HAP-1 (cell line): ENCODE measurements at places on chromosomes 16 and 17.

DNA sequence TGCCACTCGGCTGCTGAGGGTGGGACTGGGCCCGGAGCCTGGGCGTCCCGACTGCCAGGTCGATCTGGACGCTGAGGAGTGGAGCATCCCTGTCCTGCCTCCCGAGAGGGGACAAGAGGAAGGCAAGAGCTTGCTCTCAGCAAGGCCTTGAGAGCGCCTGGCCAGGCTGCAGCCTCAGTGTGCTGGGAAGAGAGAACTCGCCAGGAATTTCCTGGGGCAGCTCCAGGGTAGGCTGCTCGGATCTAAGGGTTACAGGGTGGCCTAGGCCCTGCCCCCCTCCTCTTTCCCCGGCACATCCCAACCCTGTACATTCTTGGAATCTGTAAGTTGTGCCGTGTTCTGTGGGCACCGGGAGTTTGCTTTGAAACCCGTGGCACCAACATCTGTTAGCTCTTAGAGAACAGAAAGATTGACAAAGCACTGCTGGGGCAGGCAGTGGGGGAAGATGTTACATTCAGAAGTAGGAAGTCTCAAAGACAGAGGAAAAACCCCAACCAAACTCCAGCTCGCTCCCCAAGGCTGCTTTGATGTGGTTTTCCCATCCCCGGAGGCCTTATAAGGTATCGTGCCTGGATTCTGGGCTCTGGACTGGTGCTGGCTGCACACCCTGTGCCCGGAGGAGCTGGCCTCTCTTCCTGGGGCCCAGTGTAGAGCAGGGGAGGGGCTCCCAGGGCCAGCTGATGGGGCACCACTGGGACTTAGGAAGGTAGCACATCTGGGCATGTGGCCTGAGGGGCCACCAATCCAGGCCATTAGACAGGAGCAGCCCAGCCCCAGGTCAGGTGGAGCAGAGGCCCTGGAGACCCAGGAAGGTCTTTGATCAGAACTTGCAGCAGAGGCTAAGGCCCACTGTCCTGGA, 55.2 kb downstream of the NKD1 start:
- DNase-seq = no peak

DNA sequence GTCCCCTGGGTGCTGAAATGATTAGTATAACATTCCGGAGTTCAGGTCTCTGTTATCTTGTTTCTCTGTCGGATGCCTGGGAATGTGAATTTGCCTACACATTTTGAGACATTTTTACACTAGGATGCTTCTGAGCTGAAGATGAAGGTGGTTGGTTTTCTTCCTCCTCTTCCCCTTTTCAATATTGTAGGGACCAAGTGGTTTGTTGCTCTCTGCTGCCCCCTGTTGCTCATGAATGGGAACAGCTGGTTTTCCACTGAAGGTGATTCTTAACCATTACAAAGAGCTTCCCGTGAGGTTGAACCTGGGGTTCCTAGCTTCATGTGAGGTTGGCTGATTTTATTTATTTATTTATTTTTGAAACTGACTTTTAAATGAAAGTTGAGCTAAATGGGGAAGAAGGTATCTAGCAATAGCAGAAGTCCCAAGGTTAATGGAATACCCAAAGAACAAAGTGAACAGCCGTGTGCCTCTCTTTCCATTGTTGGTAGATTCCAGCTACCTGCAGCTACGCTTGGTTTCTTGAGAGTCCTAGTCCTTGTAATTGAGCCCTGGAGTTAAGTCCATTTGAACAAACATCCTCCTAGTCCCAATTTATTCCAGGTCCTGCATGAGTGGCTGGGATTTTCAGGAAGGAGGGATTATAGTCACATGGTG, 983.9 kb upstream of the EEF2KMT start:
- peak; percentile 20 for DNase-seq

GRCh38 chr16:57656342-57656955, 11.7 kb upstream of the ADGRG3 start:
- DNase-seq = no peak

DNA sequence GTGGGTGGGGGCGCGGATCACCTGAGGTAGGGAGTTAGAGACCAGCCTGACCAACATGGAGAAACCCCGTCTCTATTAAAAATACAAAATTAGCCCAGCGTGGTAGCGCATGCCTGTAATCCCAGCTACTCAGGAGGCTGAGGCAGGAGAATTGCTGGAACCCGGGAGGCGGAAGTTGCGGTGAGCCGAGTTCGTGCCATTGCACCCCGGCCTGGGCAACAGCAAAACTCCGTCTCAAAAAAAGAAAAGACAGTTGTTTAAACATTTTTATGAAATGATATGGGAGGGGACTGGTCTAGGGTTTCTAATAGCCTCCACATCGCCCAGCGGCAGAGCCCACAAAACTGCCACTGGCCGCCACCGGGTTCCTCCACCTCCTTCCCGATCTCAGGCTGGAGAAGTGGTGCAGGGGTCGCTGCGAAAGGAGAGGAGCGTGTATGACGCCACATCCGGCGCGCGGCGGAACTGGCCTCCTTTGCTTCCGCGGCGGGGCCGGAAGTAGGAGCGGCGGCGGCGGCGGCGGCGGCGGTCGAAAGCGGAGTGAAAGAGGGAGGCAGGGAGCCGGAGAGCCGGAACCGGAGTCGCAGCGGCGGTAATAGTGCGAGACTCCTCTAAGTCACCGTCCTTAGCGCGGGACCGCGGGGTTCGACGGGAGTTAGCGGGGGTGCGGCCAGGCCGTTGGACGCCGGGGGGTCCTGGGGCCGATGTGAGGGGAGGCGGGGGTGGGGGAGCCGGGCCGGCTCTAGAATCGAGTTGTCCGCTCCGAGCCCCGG, at the start of gene PPP4C:
Gene PPP4C (plus strand): TSS at position 492 of the 773 bp plus-strand sequence. CDS start 384 bp downstream, outside the sequence.
- DNase-seq = peak; percentile 93

DNA sequence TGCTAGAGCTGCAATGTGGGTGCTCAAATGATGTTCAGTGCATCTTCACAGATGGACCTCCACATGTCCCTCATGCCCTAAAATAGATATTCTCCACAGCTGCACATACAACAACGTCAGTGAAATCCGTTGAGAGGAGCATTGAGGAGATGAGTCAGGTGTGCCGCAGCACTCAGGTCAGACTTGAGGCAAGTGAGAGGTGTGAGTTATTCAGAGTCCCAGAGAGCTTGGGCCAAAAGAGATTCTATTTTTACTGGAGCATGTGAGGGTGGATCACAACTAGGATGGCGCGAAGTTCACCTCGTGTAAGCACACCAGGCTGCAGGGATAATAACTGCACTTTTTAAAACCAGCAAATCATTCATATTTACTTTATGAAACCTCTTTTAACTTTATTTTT, 645.3 kb downstream of the MAF start:
- DNase-seq = no peak

GRCh38 chr16:58855291-58855863, 121.3 kb upstream of the GOT2 start:
- DNase-seq = no peak

- no peak for DNase-seq
These were observed 92.1 kb downstream of the WDR59 start for GRCh38 chr16:74892574-74893461.

DNA sequence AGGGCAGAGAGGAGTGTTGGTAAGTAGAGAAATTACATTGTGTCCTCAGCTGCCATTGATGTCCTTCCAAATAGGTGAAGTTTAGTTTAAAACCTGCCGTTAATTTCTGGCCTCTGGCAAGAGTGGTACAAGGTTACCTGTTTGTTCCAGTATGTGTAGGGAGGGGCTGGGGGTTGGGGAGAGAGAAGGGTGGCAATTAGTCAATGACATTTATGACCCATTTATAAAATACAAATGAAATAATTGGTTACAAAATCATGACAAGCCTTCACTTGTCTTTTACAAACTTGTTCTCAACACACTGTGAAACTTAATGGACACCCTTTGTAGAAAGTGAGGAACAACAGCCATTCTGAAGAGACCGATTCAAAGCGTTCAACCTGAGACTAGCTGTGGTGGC, 281.0 kb downstream of the FTO start:
- no peak for DNase-seq

GRCh38 chr17:19723964-19724363, 7.6 kb upstream of the SLC47A2 start:
- DNase-seq = no peak

GRCh38 chr16:51569203-51569931, 418.3 kb upstream of the SALL1 start:
- DNase-seq = no peak

DNA sequence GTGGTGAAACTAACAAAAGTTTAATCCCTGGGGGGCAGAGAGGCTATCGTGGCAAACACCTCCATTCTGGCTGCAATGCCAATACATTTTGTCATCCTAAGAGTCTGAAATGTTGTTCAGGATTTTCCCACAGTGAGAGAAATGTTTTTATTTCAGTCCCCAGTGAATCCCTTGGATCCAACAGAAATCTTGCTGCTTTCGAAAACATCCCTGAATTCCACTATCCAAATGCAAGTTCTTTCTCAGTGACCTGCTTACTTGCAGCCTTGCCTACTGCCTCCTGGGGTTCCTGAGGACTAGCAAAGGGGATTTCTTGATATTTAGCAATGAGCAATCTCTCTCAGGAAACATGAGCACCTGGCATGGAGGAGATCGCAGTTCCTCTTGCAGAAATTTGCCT, 202.1 kb upstream of the IRX3 start:
- DNase-seq = no peak

- DNase-seq = no peak
These were observed at the start of gene KRTAP4-3 for GRCh38 chr17:41168121-41168520. TSS of gene KRTAP4-3 (minus strand) at chr17:41168221. CDS start at chr17:41168172, 49 bp downstream.

DNA sequence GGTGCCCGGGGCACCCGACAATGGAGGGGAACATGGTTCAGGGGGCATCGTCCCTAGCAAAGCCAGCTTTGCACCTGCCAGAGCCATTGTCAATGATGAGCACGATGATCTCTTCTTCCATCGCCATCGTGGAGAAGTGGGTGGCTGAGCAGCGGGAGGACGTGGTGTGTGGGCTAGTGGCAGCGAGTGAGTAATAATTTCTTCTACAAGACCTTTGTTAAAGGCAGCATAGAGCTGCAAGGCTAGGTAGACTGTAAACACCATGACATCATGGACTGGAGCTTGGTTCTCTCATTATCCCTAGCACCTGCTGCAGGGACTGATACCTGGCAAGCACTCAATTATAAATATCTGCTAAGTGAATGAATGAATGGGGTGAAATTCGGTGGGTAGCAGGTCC, 6.7 kb upstream of the HEATR3 start:
- DNase-seq = no peak

DNA sequence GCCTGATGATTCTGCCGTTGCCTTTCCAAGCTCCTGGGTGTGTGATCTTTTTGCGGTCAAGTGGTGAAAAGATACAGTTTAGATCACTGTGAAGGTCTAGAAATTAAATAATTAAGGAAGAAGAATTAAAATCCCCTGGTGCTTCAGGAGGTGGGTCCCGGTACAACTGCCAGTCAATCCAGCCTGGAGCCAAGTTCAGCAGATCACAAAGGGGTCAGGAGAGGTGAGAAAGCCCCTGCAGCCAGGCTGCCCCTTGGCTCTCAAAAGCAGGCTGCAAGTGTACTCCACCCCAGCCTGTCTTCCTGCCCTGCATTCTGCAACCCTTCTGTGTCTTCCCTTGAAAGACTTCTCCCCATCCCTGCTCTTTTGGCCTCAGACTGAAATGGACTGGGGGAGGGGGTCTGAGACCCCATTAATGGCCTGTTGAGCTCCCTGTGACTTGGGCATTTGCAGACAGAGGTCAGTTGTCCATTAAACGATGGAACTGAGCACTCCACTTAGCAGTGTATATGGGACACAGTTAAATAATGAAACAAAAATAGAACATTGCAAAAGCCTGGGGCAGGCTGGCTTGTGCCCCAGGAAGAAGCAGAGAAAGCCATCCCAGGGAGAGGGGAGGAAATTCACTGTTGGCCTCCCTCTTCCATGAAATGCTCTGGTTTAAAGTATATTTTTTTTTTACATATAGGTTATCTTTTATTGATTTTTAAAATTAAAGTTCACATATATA, 15.1 kb downstream of the CACNG5 start:
- DNase-seq = no peak

DNA sequence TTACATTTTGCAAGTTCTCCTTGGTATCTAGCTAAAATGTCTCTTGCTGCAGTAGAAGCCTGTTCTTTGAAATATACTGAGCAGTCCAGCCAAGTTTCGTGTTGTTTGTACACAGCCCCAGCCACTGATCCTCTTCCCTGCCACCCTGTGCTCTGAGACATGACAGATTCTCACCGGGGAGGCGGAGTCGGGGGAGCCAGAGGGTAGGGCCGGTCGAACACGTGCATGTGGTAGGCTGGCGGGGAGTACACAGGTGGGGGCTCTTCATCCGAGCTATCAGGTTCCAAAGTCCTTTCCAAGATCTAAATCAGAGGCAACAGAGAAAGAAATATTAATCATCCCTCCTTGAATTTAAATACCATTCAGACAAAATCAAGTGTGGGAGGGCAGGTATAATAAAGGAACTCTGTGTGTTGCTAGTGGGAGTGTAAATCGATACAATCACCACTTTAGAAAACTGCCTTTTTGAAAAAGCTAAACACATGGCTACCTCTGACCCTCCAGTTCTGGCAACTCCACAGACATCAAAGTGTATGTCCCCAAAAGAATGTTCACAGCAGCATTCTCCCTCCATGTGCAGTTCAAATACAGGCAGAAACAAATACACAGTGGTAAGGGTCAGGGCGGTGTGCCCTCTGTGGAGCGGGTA, 29.7 kb upstream of the MRPS23 start:
- DNase-seq = no peak

DNA sequence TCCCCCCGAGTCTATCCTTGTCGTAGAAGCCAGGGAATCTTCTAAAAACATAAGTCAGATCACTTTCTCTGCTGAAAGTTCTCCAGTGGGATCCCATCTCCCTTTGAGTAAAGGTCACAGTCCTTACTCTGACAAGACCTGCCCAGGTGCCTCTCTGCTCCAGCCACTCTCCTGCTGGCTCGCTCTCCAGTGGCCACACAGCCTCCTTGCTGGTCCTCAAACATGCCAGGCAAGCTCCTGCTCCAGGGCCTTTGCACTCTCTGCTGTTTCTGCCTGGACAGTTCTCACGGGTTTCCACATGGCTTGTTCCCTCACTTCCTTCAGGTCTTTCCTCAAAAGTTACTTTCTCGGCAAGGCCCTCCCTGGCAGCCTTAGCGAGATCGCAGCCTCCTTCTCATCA, 3.4 kb downstream of the B9D1 start:
- DNase-seq = no peak

DNA sequence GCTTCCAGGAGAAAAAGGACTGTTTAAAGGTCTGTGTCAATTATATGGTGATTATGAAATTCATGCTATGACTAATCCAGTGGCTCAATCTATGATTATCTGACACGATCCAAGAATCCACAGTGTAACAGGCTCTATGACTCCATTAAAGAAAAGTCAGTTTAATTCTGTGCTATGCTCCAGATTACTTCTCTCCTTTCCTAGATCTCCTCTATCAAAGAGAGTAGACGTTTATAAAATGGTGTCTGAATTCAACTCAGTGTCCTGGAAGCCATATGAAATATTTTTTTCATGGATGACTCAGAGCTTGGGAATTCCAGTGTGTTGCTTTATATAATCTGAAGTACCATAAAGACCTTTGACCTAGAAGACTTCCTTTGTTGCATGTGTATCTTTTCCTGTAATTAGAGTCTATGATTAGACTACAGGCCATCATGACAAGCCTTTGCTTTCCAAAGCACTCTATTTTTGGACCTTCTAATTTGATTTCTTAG, 27.0 kb upstream of the NF1 start:
- no peak for DNase-seq
